Kidney tubule cell (primary cell): ENCODE measurements at places on chromosomes 11 and 22.

GRCh38 chr11:45423475-45424120 is 137.5 kb upstream of the SYT13 start:
- DNase-seq: no peak

DNA sequence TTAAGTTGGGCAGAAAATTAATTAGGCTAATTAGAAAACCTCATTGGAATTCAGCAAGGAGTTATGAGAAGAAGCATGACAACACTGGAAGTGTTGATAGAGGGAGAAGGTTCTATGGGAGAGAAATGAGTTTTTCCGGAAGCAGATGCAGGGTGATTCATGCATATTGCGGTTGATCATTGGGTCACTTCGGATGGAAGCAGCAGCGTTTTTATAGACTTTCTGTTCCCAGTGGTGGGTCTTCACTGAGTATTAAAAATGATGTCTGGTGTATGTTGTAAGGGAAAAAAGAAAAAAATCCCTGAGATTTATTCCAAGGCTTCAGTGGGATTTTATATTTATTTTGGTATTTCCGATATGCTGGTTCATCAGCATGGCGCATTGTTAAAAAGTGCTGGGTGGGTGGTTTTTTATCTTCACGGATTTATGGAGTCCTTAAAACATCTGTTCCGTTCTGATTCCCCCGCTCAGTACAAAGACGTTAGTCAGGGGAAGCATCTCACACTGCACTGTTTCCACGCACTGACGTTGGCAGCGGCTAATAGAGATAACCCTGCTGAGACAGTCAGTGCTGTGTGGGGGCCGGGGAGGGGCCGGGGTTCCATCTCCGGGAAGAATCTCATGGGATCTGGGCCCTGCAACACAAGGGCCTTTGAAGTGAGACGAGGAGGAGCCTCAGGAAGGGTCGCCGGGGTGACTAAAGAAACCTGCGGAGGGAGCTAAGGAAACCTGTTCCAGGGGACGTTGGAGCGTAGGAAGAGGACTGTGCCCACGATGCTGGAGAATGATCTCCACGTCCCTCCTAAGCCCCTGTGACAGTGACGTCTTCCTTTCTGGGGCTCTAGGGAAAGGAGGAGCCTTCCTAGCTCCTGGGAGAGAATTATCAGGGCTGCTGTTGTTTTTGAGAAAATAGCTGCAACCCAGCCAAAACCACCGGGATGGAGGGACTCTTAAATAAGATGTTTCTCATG is 390.0 kb downstream of the NTM start:
- DNase-seq: no peak

GRCh38 chr11:44885919-44886789 is 64.5 kb downstream of the TP53I11 start:
- DNase-seq: no peak

DNA sequence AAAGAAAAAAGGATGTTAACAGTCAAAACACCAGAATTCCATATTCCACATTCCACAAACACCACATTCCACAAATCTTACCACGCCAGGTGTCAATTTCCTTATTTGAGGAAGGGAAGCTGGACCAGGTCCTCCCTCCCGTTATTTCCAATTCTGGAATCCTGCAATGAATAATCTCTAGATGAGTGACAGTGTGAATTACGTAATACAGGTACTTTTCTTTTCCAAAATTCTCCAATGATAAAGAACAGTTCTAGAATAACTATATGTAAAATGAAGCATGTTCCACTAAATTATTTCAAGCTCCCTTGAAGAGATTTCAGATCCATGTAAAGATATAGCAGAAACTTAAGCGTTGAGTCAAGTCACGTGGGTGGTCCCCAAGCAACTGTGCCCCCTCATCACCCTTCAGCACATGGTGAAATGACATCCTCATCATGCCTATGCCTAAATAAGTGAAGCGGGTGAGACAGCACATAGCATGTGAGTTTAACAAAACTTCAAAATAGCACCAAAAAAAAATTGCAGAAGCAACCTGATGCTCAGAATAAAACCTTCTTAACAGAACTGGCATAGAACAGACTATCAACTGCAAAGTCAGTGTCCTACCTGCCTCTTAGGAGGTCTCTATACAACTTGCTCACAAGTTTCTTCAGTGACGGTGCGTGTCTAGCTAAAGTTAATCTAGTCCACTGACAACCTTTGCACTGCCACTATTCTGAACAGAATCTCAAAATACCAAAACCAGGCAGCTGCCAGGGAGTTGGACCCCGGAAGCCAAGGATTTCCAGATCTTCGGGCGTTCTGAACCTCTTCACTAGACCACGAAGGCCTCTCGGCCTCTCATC is 876 bp downstream of the NFRKB start:
- DNase-seq: peak; percentile 10
